ENCODE measurements at places on chromosomes 3 and 15. TPM values are rescaled to one million over a fixed set of nuclear protein-coding genes. Genes with fewer than 3 reads are reported as not detected.

Gene GRAMD2A
- 10.6 TPM for polyA plus RNA-seq

Gene CSPG5
- 1.2 TPM for polyA plus RNA-seq

Gene NUTM1
- polyA plus RNA-seq = 0.08 TPM

Gene KCNH8
- 1.8 TPM for polyA plus RNA-seq

Gene MRPL46
- 28.2 TPM for polyA plus RNA-seq

Gene LDHAL6B
- 0.23 TPM for polyA plus RNA-seq

Gene ATP13A5
- 0.22 TPM for polyA plus RNA-seq

Gene EPHB1
- polyA plus RNA-seq = 5.9 TPM

GRCh38 chr15:77022646-77023575 is 28.0 kb downstream of the PSTPIP1 start:
- DNase-seq = no peak

DNA sequence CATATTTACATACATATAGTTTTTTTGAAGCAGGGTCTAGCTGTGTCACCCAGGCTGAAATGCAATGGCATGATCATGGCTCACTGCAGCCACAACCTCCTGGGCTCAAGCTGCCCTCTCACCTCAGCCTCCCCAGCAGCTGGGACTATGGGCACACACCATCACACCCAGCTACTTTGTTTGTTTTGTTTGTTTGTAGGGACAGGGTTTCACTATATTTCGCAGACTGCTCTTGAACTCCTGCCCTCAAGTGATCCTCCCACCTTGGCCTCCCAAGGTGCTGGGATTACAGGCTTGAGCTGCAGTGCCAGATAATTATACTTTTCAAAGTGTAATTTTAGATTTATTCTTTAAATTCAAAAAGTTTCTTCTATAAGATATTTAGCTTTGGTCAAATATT is 10.2 kb downstream of the GTF2A2 start:
- DNase-seq = no peak

DNA sequence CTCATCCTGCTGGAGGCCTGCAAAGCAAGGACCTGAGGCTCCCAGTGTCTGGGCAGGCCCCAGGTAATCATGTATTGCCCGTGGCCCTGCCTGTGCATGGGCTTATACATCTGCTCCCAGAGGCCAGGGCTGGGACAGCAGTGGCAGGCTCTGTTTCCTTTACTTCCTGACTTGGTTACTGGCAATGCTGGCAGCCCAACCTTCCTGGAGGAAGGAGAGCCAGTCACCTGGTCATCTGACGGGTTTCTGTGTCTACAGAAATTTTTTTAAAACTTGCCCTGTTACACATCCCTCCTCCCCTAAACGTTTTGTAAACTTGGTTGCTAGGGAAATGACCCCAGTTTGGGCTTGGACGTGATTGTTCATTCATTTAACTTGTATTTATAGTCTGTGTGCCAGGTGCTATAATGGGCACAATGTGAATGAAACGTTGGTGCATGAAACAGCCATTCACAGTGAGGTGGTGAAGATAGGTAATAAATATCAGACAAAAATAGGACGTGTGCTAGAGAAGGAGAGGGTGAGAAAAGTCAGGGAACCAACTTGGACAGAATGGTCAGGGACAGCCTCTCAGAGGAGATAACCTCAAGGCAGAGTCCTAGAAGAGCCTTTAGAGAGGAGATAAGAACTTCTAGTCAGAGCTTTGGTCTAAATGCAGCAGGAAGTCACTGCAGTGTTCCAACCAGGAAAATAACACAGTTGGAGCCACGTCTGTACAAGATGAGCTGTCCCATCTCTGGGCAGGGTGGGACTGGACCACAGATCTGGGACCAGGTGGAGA is 14.1 kb downstream of the TEX264 start:
- DNase-seq = no peak

GRCh38 chr3:23136054-23136453 is 67.1 kb upstream of the UBE2E2 start:
- no peak for DNase-seq

DNA sequence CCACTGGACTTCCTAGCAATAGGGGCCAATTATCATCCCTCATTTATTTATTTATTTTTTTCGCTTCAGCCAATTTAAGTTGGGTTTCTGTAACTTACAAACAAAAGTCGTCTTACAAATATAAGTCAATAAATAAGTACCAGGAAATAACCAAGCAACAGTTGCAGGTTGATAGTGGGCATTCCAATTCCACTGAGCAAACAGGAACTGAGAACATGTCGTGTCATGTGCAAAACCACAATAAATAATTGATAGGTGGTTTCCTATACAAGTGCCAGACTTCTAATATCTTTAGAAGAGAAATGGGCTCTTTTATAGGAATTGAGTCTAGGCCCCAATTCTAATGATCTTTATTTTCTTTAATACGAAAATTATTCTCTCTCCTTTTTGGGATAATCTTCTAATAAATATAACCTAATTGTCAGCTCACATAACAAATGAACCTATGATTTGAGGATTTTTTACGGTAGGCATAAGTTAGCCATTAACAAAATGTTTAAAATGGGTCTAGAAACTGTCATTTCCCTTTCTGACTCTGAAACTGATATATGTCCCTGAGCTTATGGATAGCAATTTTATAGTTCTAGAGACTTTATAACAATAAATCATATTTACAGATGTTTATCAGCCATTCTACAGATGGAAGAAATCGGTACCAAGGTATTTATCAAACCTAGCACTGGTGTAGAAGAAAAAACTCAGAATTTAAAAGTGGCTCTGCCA is 571.8 kb downstream of the FOXP1 start:
- no peak for DNase-seq

DNA sequence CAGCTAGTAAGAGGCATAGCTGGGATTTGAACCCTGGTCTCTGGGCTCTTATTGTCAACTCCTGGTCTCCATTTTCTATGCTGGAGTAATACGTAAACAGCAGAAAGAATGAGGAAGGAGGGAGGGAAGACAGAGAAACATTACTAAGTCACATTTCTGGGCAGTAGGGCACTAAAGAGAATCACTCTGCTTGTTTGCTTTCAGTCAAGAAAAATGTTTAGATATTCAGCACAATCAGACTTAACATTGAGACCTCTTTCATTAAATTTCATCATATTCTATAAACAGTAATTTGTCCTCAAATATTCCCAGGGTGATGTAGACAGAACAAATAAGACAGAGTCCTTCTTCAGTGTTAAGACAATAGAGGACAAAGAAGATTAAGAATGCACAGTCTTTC is 67.7 kb upstream of the BNC1 start:
- DNase-seq = no peak

DNA sequence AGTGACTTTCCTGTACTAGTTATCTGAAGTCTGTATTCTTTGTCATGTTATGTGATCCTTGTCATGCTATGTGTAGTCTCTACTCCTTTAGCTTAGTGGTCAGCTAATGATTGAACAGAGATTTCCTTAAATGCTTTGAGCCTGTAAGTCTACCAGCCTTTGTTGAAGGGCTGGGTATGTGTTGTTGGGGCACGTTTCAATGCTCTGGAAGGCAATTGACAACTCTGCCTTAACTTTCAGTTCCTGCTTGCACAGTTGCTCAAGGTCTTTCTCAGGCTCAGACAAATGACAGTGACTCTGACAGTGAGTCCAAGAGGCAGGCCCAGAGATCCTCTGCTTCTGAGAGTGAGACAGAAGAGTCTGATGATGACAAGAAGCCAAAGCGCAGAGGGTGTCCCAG is 89.3 kb downstream of the CHD2 start:
- no peak for DNase-seq

DNA sequence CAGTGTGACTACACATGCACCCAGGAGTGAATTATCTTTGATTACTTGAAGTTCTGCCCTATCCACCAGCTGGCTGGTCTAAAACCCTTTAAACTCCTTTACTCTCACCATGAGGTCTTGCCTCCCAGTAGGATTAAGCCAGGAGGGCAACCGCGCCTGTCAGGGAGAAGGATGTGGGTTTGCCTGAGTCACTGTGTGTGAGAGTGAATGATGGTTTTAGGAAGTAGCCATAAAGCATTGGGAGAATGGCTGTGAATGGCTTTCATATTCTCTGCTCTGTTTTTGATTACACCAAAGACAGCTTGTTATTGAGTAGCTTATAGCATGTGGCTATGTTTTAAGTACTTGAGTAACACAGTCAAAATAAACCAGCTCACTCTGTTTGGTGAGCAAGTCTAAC is 637.7 kb upstream of the TBL1XR1 start:
- DNase-seq = no peak

DNA sequence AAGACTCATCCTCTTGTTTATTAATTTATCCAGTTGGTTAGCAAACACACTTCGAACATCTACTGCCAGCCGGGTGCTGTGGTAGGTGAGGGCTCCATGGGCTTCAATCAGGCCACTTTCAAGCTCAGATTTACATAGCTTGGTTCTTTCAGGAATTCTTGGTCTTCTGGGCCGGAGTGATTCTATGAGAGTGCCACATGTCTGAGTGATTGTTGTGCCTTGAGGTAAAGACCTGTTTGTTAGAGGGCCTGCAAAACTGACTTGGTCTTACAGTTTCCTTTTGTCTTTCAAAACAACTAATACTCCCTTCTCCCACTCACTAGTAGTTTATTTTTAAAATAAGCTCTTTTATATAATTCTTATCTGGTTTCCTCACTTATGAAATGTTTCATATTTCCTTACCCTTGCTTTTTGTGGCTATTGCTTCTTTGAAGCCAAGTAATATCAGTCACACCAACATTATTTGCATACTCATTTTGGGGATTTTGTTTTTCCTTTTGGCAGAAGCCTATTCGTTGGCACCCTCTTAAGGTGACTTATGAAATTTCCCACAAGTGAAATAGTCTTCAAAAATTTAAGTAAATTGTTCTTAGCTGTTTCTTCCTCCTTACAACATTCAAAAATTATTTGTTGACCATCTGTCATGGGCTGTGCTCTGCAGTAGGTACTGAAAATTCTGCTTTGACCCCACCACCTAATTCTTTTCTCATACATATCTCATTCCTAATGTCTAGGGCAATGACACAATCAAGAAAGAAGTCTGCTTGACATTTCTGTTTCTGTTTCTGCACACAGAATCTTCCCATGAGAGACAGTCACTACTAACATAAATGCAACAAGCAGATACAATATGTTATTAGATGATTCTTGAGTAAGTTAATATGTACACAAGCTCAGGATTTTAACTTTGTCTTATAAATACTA is 120.2 kb downstream of the LRRC28 start:
- no peak for DNase-seq

DNA sequence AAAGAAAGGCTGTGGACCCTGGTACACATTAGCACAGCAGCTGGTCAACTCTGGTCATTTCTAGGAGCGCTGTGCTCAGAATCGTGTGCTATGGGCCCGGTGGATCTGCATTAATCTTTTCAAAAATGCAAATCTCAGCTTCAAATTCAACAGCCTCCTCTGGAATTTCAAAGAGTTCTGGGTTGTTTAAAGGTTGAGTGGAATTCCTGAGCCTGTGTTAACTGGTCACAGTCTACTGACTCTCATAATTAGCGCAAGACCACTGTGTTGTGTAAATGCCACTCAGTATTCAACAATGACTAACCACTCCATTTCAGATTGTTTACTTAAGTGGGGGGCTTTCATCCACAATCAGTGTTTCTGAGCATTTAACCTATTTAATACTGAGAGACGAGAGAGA is 2.7 kb upstream of the ARNT2 start:
- DNase-seq = peak; percentile 46

- DNase-seq = no peak
These were observed 44.9 kb upstream of the B3GALNT1 start for GRCh38 chr3:161150001-161150525.

- DNase-seq = no peak
These were observed 94.4 kb downstream of the CHRNA7 start for GRCh38 chr15:32124726-32125125.

DNA sequence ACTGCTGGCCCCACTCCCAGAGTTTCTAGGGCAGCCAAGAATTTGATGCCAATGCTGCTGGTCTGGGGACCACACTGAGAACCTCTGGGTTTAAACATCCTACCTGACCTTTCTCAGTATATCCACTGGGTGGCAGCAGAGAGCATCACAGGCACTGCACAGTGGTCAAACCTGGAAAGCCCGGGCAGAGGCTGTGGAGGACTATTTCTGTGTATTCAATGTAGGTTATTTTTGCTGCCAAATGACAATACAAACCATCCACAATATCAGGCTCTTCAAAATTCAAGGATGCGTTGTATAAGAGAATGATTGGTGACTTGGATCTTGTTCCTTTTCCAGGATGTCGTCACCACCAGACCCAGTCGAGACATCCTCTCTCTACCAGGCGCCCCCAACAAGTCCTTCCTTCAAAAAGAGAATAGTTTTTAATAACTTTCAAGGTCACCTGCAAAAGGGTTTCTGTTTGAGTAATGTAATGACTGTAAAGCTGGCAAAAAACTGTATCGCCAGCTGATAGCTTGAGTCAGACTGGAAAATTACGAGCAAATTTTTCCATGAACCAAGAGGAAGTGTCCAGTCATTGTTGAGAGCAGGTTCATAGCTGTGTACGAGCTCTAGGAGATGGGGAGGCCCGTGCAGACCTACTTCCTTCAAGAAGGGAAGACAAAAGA is 30.5 kb upstream of the MYZAP start:
- peak; percentile 83 for DNase-seq

DNA sequence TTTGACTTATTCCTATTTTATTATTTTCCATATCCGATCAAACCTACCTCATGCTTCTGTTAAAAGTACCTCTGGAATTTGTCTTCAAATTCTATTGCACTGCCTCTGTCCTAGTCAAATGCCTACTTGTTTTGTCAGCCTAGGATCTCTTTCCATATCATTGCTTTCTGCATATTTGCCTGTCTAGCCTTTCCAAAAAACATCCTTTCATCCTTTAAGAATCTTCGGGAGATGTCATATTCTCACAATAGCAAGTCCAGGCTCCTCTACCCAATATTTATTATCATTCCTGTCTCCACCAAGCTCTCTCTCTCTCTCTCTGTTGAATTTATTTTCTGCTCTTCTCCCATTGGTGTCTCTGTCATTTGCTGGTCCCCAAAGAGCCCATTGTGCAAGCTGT is 80.1 kb downstream of the LRRC28 start:
- DNase-seq = no peak

DNA sequence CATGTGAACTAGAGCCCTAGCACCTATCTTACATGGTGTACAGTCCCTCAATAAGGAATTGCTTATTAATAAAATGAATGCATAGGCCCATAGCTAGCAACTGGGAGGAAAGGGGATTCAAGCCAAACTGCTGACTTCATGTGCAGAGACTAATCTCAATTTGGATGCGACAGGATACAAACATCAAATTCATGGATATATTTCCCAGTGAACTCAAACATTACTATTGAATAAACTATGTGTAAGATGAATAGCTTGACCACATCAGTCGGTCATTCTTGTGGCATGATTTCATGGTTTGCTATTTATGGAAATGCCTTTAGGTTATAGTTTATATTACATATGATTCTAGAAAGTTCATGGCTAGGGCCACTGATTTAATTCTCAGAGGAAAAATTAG is 268.6 kb upstream of the SLITRK3 start:
- DNase-seq = no peak
